ENCODE measurements at places on chromosomes 6 and 20.

DNA sequence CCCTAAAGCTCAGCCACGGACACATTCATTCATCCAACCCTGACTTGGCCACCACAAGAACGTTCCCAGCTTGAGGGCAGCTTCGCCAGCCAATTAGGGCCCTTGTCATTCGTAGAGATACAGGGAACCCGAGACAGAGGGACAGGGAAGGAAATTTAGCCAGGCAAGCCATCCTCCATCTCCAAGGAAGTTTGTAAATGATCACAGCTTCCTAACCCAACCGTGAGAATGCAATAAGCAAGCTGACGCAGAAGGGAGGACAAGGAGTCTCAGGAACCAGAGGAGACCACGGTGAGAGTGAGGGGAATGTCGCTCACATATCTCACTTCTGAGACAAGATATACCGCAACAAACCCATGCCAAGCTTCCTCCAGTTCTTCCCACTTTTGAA lies 1.4 kb downstream of the TRAM2 start:
- DNase-seq = no peak

GRCh38 chr6:1625794-1626435 lies 16.2 kb downstream of the FOXC1 start:
- no peak for DNase-seq

DNA sequence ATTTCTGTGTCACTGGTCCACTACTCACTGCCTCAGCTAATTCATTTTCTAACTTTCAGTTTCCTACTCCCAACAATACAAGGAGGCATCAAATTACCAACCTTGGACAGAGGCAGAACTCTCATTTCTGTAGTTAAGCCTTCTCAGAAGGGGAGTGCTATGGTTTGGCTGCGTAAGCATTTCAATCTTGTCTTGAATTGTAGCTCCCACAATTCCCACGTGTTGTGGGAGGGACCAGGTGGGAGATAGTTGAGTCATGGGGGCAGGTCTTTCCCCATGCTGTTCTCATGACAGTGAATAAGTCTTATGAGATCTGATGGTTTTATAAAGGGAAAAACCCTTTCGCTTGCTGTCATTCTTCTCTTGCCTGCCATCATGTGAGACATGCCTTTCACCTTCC lies 22.9 kb downstream of the HLA-DRA start:
- no peak for DNase-seq

DNA sequence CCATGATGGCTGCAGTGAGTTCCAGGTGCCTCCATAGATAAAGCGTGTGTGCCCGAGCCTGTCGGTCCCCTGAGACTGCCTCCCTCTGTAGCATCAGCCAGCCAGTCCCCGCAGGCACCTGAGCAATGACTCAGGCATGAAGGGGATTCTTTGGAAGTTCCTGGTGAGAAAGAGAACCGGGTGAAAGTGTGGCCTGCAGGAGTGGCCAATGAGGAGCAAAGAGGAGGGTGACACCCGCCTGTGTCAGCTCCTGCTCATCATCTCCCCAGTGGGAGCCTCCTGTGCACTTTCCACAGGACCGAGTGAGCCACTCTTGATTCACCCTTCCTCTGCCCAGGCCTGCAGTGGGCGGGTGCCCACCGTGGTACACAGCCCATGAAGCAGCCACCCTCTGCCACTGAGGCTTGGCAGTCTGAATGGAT lies 71.2 kb upstream of the PTPN1 start:
- DNase-seq = no peak

- DNase-seq = no peak
Measured at GRCh38 chr20:38665506-38666285, 58.6 kb upstream of the SLC32A1 start.

- no peak for DNase-seq
Measured at GRCh38 chr6:85865420-85866369, 223.0 kb upstream of the SYNCRIP start.

Measured in NCI-H2081 (cell line).